ENCODE measurements at places on chromosomes 3 and 15.

GRCh38 chr3:81968658-81969057 is 207.2 kb upstream of the GBE1 start:
- DNase-seq = no peak

DNA sequence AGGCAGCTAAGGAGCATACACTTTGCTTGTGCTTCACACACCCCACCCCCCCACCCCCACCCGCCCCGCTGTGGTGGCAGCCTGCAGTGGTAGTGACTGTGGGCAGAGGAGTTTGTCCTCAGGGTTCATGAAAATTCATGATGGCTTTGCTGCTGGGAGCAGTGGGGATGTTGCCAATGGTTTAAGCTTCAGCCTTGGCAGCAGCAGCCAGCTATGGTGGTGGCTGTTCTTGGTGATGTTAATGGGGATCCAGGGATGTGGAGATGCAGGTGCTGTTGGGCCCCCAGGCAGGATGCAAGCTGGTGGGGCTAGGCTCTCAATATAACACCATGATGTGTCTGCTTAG is 55.8 kb downstream of the TNFAIP8L3 start:
- no peak for DNase-seq

GRCh38 chr15:69955240-69955894 is 142.3 kb downstream of the TLE3 start:
- DNase-seq = no peak

GRCh38 chr3:159816512-159816911 is 172.1 kb upstream of the IL12A start:
- no peak for DNase-seq

DNA sequence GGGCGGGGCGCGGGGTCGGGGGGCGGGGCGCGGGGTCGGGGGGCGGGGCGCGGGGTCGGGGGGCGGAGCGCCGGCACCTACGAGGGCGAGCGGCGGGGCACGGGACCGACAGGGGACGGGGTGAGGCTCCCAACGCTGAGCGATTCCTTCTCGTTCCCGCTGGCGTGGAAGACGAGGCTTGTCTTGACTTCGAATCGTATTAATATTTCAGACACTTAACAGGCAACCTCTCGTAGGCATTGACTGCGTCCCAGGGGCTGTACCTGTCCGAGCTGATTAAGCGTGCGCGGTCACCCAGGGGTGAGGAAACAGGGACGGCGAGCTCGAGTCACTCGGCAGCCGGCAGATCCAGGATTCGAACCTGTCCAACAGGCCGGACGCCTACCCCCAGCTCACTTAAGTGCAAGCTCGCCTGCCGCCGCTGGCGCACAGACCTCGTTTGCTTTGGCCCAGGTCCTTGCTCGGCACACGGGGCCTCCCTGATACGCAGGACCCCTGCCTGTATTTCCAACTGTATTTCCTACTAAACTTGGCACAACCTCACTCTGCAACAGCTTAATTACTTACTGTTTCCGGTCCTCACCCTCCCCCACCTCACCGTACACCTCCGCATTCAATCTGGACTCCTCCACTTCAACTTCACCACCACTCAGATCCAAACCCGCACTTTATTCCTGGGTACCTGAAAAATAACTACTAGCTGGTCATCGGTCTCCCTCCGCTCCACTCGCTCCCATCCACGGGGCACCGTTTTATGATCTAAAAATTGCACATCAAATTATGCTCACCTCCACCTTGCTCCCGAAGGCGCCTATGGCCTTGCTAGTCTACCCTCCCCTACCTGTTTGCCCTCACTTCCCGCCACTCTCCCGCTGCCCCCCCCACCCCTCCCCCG is 722 bp upstream of the ZXDC start:
- peak; percentile 86 for DNase-seq

GRCh38 chr3:24142127-24142526 is 197.0 kb downstream of the NR1D2 start:
- DNase-seq = no peak

- no peak for DNase-seq
Observed at GRCh38 chr3:39187372-39188155, 4.8 kb downstream of the XIRP1 start.

- DNase-seq = no peak
Observed at GRCh38 chr3:64493149-64493548, 194.7 kb downstream of the ADAMTS9 start.

Measured in HuH-7 (cell line).